ENCODE measurements at places on chromosomes 3 and 15. TPM values are rescaled to one million over a fixed set of nuclear protein-coding genes. Genes with fewer than 3 reads are reported as not detected.
A peak's percentile ranks its signal among the peaks of the same experiment; 100 is the strongest.

FBXO22 gene
- total RNA-seq = 65.9 TPM

TMEM44 gene
- 70.1 TPM for total RNA-seq

CD200R1 gene
- total RNA-seq = 0.05 TPM

CYP1A2 gene
- total RNA-seq = not detected

GRCh38 chr15:76711351-76711827, 193.8 kb downstream of the SCAPER start:
- no peak for DNase-seq

DNA sequence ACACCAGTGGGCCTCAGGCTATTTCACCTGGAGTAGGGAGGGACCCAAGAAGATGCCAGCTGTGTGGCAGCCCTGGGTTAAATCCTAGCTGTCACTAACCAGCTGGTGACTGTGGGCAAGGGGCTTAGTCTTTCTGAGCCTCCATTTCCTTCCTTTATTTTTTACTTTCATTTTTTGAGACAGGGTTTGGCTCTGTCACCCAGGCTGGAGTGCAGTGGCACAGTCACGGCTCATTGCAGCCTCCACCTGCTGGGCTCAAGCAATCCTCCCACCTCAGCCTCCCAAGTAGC, 108.0 kb upstream of the SMAD3 start:
- no peak for DNase-seq

GRCh38 chr15:52102463-52102862, 10.1 kb downstream of the BCL2L10 start:
- no peak for DNase-seq

GRCh38 chr15:52288051-52288942, 7.3 kb downstream of the MYO5C start:
- peak; percentile 38 for DNase-seq

DNA sequence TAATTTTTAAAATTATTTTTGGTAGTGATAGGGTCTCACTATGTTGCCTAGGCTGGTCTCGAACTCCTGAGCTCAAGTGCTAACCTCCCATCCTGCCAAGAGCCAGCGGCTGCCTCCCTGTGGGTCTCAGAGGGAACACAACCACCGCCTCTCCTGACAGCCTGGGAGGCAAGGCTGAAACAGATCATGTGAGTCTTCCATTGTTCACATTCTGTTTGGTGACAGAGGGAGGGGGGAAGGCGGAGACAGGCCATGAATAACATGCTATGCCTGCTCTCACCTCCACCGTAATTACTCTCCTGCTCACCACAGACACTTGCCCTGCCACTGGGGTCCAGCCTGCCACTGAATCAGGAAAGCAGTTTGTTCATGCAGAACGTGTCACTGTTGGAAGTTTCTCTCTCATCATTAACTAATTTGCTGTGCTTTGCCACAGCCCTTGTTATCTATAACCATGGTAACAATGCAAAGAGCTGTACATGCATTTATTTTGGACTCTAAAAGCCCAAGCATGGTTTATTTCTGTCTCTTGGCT, 78.4 kb upstream of the RASGRF1 start:
- no peak for DNase-seq

- DNase-seq = no peak
Measured at GRCh38 chr15:57667171-57667849, 39.2 kb upstream of the POLR2M start.

GRCh38 chr3:151580591-151580990, 119.7 kb upstream of the IGSF10 start:
- DNase-seq = no peak
